Activated CD4-positive, alpha-beta T cell treated with anti-CD3 and anti-CD28 coated beads for 4 hours (primary cell): ENCODE measurements at places on chromosomes 5 and 9.

DNA sequence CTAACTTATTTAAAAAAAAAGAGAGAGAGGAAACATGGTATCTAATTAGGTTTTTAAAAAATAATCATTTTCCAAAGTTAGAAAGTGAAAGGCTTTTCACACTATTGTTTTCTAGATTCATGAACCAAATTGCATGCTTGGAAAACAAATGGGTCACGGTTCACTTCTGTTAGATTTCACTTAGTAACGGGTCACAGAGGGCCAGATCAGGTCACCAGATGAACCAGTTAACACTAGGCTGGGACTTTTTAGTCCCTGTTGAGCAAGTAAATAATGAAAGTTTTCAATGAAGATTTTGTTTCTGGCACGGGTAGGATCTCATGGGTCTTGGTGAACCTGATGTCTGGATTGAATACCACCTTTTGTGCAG lies 207.2 kb upstream of the RFX3 start:
- DNase-seq: no peak

DNA sequence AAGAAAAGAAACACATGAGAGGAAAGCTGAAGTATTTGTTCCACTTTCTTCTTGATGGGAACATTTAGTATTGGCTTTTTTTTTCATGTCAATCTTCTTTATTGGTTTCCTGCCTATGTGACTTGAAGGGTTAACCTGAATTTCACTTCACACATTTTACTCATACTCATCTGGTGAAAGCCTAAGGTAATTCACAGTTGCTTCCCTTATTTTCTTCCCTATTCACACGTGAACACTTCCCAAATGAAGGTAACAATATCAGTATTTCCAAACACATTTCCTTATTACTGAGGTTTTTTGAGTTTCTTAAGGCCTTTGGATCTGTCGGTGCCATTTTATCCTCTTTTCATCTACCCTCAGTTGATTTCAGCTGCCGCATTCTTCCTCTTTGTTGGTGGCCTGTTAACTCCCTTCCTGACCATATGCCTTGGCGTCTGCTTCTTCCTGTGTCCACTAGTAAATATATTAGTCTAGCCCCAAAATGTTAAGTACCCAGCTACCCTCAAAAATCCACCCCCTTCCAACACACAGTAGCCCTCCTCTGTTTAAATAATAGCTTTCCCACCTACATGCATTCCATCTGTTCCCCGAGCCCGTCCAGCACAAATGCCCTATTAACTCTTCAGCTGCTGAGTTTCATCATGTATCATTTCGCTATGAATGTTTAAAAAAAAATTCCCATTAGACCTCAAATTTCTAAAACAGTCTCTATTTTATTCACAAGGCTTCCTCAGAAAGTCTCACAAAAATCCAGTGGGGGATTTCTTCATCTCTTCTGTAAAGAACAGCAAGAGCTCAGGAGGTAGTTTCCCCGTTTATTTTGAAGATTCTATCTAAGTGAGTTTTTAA lies 97.3 kb downstream of the USP20 start:
- no peak for DNase-seq

GRCh38 chr5:149404746-149405549 lies 25.9 kb upstream of the IL17B start:
- no peak for DNase-seq

- DNase-seq: no peak
These were observed 24.5 kb downstream of the ERGIC1 start for GRCh38 chr5:172858511-172858989.

DNA sequence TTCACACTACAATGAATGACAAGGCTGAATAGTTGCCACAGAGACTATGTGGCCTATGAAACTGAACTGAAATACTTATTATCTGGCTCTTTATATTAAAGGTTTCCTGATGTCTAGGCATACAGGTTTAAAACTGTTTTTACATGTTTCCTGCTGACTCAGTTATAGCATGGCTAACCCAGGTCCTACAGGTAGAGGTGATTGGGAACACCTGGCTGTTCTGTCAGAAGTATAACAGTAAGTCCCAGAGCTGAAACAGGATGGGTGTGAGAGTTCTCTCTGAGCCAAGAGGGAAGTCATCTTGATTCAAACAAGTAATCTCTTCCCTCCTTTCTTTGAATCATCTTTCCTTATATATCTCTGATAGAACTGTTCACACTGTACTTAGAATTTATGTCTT lies 4.9 kb upstream of the ADGRV1 start:
- DNase-seq: no peak

GRCh38 chr9:91161465-91162300 lies 200.0 kb downstream of the AUH start:
- no peak for DNase-seq

- no peak for DNase-seq
These were observed 494 bp downstream of the ASTN2 start for GRCh38 chr9:117414220-117414905.

- DNase-seq: no peak
These were observed 6.3 kb upstream of the KCNIP1 start for GRCh38 chr5:170497311-170498038.

- DNase-seq: no peak
These were observed 32.4 kb downstream of the GNAQ start for GRCh38 chr9:77999231-77999631.

- DNase-seq: no peak
These were observed 57.7 kb downstream of the LMX1B start for GRCh38 chr9:126671381-126671831.

GRCh38 chr9:12178634-12179033 lies 514.6 kb upstream of the TYRP1 start:
- DNase-seq: no peak
